Left lung (tissue), 14 donors: ENCODE measurements at places on chromosomes 4 and X. TPM values are rescaled to one million over a fixed set of nuclear protein-coding genes. Genes with fewer than 3 reads are reported as not detected.

MAGEE1 gene
- total RNA-seq: 2.0 TPM

- H3K27ac ChIP-seq: no peak overlapping the region
- DNase-seq: no peak
- no peaks in the 10 kb centered on the region for H3K27me3 ChIP-seq
Measured at GRCh38 chrX:21845096-21845495, 5.7 kb downstream of the MBTPS2 start.

TRPC3 gene
- 0.82 TPM for total RNA-seq

DNA sequence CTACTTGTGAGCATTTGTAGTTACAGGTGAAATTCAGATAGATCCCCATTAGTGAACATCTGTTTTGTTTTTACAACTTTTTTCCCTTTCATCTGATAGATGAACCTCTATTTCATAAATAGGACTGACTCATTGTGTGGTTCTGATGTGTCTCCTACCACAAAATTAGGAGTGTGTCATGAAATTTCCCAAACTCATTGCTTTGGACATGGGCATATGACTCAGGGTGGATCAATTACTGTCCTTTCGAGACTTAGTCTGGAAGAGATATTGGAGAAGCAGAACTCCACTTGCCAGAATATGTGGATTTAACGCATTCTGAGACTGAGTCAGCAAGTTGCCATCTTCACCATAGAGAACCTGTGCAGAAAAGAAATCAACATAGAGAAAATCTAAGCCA lies 53.5 kb upstream of the PCDH10 start:
- H3K36me3 ChIP-seq: no peaks in the 10 kb centered on the region
- H3K27ac ChIP-seq: no peak overlapping the region
- H3K4me3 ChIP-seq: no peak overlapping the region
- no peak for DNase-seq
- no peaks in the 10 kb centered on the region for H3K4me1 ChIP-seq

GRCh38 chr4:8244931-8245460 lies 24.6 kb upstream of the HTRA3 start:
- H3K36me3 ChIP-seq: no peaks in the 10 kb centered on the region
- no peak overlapping the region for H3K4me3 ChIP-seq
- DNase-seq: no peak
- no peak overlapping the region for H3K27ac ChIP-seq
- H3K4me1 ChIP-seq: peaks cover 26% of the 10 kb centered on the region
